Activated CD4-positive, alpha-beta T cell treated with anti-CD3 and anti-CD28 coated beads, Interleukin-2, Interleukin-6, amounts not matched to agents 100 ng/mL and 50 ng/mL, durations not matched to agents 16 hours and 8 hours (primary cell): ENCODE measurements at places on chromosomes 7 and 10.

DNA sequence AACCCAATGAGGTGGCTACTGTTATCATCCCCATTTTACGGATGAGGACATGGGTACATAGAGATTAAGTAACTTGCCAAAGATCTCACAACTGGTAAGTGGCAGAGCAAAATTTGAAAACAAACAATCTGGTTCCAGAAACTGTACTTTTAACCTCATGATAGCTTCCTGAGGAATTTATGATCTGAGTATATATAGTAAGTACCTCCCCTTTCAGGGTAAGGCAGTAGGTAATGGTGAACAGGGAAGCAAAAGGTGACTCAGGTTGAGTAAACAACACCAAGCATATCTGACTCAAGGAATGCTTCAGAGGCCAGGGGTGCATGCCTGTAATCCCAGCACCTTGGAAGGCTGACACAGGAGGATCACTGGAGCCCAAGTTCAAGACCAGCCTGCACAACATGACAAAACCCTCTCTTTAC, 21.1 kb downstream of the KLLN start:
- DNase-seq = no peak

- DNase-seq = no peak
Measured at GRCh38 chr10:132368881-132369635, 27.9 kb upstream of the PWWP2B start.

DNA sequence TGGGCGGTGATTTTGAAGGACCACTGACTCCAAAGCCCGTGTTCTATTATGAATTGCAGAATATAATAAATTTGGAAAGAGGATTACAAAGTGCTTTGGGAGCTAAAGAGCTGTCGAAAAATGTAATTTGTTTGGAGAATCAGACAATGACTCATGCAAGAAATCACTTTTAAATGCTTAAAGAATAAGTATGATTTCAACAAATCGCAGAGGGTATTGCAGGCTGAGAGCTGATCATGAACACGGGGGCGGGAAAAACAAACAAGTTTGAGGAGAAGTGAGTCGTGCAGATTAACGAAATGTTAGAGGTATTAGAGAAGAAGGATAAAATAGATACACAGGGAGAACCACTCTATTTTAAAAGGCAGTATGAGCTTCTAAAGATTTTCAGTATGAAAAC, 4.9 kb upstream of the HACD1 start:
- DNase-seq = no peak

DNA sequence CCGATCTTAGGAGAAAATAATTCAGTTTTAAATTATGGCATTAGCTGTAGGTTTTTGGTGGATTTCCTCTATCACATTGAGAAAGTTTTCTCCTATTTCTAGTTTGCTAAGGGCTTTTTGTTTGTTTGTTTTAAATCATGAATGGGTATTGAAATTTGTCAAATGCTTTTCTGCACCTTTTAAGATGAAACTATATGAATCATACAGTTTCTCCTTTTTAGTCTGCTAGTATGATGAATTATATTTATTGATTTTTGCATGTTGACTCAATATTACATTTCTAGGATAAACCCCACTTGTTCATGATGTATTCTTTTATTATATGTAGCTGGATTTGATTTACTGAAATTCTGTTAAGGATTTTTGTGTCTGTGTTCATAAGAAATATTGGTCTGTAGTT, 70.3 kb upstream of the PIP4K2A start:
- peak; percentile 9 for DNase-seq

DNA sequence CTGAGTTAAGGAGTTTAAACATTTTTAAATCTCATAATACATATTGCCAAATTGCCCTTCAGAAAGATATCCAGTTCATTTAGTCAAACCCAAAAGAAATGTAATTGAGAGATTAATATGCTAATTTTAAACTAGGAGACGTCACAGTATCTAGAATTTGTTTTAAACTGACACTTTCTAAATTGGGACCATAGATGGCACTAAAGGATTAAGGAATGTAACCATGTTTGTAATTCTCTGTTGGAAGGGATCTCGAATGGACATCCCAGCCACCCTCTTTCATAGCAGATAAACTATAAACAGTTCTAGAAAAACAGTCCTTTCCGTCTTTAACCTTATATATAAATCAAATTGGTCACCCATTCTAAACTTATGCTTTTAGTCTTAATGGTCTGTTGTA, 30.0 kb upstream of the SAMD9L start:
- DNase-seq = no peak

DNA sequence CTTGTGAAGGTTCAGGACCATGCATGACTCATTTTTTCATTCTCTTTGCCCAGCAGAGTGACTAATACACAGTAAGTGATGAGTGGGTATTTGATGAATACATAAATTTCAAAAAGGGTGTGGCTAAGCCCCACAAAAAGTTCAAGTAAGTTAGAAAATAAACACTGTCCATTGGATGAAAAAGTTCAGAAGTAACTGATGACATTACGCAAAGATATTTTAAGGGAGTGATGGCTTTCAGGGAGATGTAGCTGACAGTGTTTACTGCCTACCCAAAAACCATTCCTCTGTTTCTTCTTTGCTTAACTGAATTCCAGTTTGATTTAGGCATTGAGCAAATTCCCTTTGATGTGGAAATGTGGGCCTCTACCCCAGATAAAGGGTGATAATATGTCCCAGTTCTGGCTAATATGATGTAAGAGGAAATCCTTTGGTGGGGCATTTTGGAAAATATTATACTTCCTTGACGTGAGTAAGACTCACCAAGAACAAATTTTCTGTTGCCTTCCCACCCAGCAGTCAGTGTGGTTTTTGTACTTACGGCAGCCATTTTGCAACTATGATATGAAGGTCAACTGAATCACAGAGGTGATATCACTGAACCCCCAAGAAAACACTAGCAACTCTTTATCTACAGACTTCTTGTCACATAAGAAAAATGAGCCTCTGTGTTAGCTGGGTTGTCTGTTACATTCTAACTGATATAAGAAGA, 29.0 kb upstream of the EBLN1 start:
- peak; percentile 77 for DNase-seq

DNA sequence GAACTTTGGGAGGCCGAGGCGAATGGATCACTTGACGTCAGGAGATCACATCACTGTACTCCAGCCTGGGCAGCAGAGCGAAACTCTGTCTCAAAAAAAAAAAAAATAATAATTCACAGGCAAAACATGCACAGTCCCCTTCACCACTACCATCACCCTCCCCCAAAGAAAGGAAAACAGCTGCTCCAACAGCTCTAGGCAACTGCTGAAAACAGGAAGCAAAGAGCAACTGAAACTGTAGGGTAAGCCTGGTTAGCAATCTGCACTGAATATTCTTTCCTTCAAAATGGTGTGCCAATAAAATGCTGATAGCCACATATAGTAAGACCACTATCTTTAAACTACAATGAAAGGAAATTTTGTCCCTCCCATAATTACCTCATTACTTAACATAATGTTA, 11.8 kb downstream of the NT5C2 start:
- peak; percentile 23 for DNase-seq

DNA sequence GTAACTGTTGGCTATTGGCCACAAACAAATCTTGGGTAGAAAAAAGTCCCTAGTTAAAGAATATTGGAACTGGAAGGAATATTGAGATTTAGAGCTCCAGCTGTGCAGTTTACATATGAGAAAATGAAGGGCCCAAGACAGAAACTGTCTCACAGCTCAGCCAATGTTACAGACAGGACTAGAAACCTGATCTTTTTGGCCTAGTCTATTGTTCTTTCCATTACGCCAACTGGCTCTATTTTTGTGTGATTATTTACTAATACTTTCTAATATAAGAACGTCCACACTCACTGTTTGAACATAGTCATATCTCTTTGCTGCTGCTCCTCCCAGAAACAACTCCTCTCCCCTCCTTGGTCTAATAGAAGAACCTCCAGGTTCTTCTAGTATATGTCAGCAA, 1.2 kb downstream of the WEE2 start:
- DNase-seq = no peak

GRCh38 chr7:121081327-121081936, 92.9 kb downstream of the CPED1 start:
- peak; percentile 53 for DNase-seq

DNA sequence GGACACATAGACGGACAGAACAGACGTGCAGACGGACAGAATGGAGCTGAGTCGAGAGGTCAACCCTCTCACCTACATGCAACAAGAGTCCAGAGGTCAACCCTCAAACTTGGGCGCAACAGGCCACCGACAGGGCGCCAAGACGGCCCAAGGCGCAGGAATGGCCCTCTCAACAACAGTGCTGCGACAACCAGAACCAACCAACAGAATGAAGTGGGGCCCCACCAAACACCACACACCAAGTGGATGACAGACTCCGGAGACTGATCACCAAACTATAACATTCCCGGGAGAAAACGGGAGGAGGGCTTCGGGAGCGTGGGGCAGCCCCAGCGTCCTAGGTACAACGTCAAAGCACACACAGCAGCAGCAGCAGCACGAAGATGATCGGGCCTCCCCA, 13.4 kb downstream of the INTS1 start:
- DNase-seq = no peak

GRCh38 chr7:37391791-37392672, 56.6 kb downstream of the ELMO1 start:
- no peak for DNase-seq

DNA sequence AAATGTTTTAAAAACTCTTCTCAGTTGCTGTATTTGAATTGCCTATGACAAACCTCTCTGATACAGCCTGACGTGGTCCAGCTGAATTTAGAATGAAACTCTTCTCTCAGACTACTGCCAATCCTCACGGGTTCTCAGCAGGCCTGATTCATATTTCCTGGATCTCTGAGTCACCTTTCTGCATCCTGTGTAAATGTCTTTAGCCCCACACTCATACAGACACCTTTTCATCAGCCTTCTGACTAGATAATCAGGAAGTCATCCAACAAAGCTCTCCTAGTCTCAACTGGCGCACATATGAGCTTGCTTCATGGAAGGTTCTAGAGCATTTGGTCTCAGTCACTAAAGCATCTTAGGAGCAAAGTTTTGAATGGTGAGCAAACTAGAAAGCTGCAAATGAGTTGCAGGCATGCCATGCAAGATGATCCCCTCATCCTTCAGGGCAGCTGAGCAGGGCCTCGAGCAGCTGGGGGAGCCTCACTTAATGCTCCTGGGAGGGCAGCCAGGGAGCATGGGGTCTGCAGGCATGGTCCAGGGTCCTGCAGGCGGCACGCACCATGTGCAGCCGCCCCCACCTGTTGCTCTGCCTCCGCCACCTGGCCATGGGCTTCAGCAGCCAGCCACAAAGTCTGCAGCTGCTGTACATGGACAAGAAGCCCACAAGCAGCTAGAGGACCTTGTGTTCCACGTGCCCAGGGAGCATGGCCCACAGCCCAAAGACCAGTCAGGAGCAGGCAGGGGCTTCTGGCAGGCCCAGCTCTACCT, 182.8 kb downstream of the ARHGAP12 start:
- peak; percentile 90 for DNase-seq

DNA sequence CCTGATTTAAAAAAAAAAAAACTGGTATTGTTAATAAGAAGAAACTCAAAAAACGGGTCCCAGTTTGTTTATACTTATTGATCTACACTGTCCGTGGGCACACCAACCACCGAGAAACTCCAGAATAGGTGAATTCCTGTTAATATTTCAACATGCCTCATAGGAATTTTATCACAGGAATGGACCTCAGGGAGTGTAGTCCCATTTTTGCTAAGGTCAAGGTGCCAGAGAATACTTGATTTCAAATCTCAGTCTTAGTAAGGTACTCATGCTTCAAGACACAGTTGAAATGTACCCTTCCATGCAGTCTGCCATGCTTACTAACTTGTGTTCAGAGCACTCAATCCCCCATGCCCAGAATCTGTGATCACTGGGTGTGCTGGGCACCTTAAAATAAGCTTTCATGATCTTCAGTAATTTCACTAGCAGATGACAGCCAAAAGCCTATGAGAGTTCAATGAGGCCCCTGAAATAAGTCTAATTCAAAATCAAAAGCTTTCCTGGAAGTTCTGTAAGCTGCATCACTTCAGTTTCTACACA, 385.7 kb downstream of the TNS3 start:
- no peak for DNase-seq

DNA sequence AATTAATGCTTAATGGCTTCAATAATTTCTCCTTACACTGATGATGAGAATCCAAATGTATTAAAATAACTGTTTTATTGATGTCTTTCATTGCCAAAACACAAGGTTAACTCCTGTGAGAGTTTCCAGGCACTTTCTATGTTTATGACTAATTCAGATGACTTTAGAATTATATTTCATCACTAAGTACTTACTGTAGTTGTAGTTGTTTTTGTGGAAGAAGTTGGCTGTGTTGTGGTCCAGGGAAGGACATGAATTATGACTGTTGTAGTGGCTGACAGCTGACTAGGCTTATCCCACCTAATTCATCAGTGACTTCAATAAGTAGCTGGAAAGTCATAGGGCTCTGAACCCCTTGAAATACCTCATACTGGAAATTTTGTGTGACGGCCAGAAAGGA, 254.8 kb downstream of the HGF start:
- DNase-seq = no peak

DNA sequence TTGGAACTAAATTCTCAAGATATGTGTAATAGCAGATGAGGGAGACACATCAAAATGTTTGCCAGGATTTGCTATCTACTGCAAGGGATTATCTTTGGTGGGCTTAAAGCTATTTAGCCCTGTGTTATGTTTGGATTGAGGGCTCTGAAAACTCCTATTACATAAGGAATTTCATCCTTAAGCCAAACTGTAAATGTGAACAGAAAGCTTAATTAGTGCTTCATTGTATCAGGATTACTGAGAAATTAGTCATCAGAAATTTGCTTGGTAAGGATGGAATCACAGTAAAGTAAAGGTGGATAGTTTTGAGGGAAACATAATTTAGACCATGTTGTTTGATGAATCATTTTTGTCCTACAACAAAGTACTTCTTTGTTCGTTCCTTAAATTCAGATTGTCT, 8.3 kb downstream of the ANKRD7 start:
- no peak for DNase-seq

DNA sequence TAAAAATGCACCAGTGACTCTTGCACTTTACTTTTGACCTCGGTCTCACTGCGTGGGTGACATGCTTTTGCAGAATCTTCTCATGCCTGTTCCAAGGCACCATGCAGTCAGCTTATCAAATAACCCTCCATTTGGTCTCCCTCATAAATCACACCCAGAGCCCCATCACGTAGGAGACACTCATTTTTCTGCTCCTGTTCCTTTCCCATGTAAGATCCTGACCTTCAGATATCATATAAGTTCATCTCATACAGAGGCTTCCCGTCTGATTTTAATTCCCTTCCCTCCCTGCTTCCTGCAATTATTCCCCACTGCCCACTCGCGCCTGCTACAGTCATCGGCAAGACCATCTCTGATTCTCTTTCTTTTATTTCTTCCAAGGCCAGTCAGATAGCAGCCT, 1226.3 kb upstream of the AUTS2 start:
- DNase-seq = no peak
